Cardiac septum (tissue), 1 donor: ENCODE measurements at places on chromosomes 5 and 9. TPM values are rescaled to one million over a fixed set of nuclear protein-coding genes. Genes with fewer than 3 reads are reported as not detected.

SH3TC2 gene
- total RNA-seq = 2.5 TPM

- DNase-seq = no peak
These were observed 3.7 kb downstream of the PIK3R1 start for GRCh38 chr5:68219161-68219816.

C9orf152 gene
- not detected for total RNA-seq

DNA sequence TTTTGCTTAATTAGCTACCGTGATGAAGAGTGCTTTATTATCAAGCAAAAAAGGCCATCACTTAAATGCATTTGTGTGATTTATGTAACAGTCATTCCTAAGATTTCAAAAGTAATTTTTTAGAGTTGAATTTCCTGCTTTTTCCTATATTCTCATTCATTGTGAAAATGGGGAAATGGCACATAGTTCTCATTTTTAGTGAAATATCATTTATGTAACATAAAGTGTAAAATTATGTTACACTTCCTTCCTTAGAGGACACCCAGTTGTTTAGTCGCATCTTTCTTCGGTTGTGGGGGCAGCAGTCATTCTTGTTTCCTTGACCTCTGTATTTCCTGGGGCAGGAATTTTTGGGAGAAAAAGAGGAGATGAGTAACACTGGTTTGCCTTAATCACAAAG lies 142.8 kb downstream of the MAST4 start:
- DNase-seq = no peak

- DNase-seq = no peak
These were observed 17.7 kb downstream of the MLLT3 start for GRCh38 chr9:20604562-20604961.

DNA sequence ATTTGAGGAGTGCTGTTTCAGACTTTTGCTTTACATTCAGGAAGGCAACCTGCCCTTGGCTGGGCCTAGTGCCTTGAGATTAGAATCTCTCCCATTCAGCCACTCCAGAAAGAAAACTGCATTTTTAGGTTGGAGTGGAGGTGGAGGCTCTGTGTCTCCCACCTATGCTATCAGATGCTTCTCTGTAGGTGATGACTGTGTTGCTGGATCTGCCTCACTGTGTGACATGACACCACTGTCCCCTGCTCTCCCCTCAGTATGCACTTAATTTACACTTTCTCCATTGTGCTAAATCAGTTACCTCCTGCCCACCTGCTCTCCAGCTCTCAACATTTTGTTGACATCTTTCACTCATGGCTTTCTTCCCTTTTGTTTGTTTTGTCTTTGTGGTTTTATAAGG lies 265.8 kb downstream of the TENT4A start:
- no peak for DNase-seq

NR2F1-AS1 gene
- 0.89 TPM for total RNA-seq

GRCh38 chr5:173872957-173873305 lies 15.2 kb upstream of the CPEB4 start:
- no peak for DNase-seq

DNA sequence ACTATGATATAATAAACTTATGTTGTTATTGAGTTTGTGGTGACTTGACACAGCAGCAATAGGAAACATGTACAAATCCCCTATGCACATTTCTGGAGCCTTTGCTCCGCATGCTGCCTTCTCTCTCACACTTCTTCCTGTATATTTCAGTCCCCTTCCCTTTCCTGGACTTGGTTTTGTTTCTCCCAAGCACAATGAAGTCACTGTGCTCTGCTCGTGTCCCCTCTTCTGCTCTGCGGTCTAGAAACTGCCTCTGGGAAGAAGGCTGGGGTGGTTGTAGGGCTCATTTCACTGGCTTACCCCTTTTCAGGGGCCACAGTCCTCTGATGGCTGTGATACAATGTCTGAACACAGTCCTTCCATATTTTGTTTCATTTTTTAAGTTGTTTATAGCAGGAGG lies 15.7 kb upstream of the FGD3 start:
- no peak for DNase-seq

DNA sequence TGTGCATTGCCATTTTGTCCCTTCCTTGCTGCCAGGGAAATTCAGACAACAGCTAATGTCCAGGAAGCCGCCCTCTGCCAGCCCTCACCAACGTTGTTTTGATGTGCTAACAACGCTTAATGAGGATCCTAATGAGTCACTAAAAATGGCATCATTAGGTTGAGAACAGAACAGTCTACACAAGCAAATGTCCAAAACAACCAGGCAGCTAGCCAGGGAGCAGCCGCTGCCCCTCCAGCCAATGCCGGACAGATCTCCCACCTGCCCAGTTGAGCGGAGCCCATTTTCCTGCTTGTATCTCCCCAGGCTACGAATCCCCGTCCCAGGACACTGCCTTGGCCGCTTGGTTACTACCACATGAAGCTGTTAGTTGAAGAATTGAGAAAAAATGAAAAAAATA lies 40.4 kb upstream of the UNC5A start:
- DNase-seq = no peak

- no peak for DNase-seq
These were observed 1758.1 kb downstream of the MAT2B start for GRCh38 chr5:165263536-165263935.

DNA sequence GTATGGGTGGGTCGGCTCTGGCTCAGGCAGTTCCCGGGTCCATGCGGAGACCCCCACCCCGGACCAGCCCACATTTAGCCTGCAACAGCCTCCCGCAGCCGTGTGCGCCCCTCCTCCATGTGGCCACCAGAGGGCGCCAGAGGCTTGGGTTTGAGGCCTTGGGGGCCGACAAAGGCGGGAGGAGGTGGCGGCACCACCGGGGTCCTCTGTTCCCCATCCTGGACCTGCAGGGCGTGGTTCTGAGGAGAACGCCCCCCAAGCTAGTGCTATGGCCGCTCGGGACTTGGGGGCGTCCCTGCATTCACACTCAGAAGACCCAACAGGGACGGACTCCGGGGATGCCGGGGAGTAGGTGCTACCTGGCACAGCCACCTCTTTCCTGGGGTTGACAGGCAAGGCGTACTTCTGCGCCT lies 16.5 kb downstream of the ASS1 start:
- no peak for DNase-seq

SHOC1 gene
- total RNA-seq = not detected

GRCh38 chr5:45417285-45417998 lies 278.7 kb downstream of the HCN1 start:
- DNase-seq = no peak

DNA sequence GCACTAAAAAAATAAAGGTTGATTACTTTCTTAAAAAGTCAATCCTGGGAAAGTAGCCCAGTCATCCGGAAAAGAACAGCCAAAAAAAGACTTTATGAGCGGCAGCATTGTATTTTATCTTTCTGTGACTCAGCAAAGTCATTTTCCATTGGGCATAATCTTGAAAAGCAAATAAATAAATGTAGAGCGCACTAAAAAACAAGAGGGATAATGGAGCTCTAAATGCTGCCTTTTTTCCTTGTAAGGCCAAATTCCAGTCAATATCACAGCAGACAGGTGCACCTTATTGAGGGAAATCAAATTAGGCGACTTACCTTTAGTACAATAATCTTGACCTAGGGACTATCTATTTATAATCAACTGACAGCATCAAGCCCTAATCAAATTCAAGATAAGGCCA lies 266.8 kb downstream of the MTRR start:
- DNase-seq = no peak

DNA sequence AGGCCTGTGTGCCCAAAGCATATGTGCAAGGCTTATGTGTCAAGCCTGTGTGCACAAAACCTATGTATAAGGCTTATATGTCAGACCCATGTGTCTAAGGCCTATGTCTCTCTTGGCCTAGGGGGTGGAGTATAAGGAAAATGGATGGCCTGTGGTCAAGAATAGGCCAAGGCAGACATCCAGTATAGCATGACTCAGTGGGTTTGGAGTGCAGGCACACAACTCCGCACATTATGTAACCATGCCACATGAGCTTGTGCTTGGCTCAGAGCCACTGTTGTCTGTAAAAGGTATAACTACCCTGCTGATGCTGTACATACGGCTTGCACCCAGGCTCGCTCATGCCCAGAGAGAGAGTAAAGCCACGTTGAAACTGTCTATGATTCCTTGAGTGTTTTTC lies 626.4 kb upstream of the NUDT12 start:
- no peak for DNase-seq

- DNase-seq = no peak
These were observed 5.1 kb upstream of the POU5F2 start for GRCh38 chr5:93746406-93747056.

- peak; percentile 47 for DNase-seq
These were observed 51.4 kb downstream of the GTF3C4 start for GRCh38 chr9:132721661-132722060.

DNA sequence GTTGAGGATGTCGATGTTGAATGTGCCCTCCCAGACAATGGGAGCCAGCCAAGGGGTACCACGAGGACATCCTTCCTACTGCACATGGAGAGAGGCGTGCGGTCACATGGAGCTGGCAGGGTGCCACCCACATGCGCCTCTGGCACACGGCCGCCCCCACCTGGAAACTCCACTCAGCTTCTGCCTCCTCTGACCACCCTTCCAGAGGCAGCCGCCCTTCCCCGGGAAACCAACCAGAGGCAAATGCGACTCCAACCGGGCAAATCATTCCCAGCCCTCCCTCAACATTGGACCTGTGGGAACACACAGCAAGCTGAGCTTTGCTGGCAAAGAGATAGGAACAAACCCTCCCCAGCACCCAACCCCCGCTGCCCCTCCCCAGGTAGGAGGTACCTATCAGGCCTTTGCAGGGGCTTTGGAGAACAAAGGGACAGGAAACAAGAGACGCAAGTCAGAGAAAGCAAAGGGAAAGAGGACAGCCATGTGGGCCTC lies 17.5 kb downstream of the ABO start:
- DNase-seq = no peak

IL9 gene
- not detected for total RNA-seq

FAM221B gene
- total RNA-seq = not detected

DNA sequence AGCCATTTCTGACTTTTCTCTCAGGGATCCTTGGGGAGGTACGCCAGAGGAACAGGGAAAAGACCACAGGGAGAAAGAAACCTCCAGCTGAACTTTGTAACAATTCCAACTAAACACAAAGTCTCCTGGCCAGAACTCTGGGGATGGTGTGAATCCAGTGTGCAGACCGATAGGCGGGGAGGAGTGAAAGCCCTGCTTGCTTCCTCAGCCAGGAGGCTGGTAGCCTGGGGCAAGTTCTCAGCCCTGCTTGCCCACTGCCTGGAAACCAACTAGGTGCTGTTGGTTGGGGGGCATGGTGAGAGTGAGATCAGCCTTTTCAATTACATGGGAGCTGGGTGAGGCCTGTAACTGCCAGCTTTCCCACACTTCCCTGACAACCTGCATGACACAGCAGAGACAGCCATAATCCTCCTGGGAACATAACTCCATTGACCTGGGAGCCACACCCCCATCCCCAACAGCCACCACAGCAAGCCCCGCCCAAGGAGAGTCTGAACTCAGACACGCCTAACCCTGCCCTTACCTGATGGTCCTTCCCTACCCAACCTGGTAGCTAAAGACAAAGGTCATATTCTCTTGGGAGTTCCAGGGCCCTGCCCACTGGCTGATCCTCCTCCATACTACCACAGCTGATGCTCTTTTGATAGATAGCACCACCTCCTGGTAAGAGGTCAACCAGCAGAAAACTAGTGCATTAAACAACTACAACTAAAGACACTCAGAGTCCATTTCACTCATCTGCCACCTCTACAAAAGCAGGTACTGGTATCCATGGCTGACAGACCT lies 100.1 kb upstream of the TNFAIP8 start:
- DNase-seq = no peak
